ENCODE measurements at places on chromosomes 2 and 18.

GRCh38 chr18:75538727-75539126, 111.2 kb upstream of the SMIM21 start:
- DNase-seq: peak; percentile 81

GRCh38 chr2:45840481-45840880, 189.0 kb downstream of the PRKCE start:
- DNase-seq: no peak

DNA sequence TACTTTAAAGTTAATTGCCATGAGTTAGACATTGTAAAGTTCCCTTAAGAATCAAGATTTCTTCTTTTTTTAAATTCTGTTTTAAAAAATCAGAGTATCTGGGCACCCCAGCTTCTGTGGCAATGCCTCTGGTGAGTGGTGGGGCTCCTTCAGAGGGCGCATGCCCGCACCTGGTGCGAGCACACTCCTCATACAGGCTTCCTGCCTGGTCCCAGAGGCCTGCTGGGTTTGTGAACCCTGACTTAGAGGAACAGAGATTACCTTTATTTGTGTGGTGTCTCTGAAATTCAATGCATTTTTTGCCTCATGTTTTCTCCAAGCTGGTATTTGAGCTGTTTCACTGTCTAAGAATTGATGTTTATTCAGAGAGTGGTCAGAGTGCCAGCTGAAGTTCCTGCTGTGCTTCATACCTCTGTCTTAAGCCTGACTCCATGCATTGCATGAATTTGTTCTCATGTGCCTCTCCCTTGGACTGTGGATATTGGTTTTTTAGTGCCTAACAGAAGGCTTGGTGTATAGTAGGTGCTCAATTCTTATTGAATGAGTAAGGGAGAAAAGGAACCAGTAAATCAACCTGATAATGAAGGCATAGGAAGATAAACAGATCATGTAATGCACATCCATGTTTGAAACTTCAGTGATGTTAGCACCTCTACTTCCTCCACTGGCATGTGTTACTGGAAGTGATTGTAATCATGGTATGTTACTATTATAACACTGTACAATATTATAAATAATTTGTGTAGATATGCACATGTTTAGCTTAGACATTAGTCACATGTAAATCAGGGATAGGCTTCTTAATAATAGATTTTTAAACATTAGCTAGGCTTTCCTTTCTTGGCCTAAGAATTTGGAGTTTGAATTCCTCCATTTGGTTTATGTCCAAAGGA, 29.0 kb downstream of the PHLPP1 start:
- peak; percentile 27 for DNase-seq

GRCh38 chr2:8800218-8800617, 37.2 kb downstream of the KIDINS220 start:
- DNase-seq: no peak

- DNase-seq: no peak
Measured at GRCh38 chr2:32727157-32727556, 99.3 kb downstream of the TTC27 start.

GRCh38 chr2:25000036-25000435, 28.3 kb upstream of the DNAJC27 start:
- peak; percentile 15 for DNase-seq

DNA sequence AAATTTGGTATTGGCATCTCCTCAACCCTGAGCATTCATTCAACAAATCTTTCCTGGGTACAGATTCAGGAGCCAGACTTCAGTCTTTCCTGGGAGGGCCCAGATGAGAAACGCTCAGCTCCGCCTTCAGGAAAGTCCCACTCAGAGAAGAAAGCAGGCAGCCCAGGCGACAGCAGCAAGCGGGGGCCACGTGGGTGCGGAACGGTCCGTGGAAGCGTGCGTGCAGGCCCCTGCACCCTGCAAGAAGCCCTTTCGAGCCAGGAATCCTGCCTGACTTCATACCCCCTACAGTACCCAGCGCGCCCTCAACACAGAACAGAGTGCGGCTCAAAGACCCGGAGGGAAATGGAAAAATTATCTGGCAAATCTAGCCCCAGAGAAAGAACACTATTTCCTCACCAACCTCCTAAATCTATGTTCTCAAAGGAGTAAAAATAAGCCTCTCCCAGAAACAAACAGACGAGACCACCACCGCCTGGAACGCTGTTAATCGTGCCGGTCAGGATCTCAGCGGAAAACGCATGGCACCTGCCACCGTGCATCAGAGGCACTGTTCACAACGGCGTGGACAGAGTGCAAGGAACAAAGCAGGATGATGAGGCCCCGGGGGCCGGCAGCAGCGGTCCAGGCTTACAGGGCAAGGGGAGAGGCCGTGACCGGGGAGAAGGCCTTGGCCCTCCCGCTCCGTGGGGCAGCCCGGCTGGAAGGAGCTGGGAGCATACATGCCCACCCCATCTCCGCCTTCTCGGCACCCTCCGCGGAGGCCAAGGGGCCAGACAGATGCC, 318.3 kb downstream of the EIPR1 start:
- DNase-seq: no peak

GRCh38 chr18:56112013-56112749, 524.2 kb upstream of the TCF4 start:
- DNase-seq: peak; percentile 66

GRCh38 chr2:120443946-120444345, 98.0 kb downstream of the INHBB start:
- DNase-seq: no peak

- DNase-seq: no peak
Measured at GRCh38 chr18:79770826-79771225, 26.9 kb upstream of the KCNG2 start.

GRCh38 chr2:211454679-211455078, 898.3 kb downstream of the CPS1 start:
- no peak for DNase-seq

All from EH (cell line).